ENCODE measurements at places on chromosomes 7 and 10.

- DNase-seq: peak; percentile 56
Measured at GRCh38 chr10:119209035-119209735, 1.8 kb downstream of the GRK5 start.

GRCh38 chr7:26006426-26006825, 145.6 kb upstream of the NFE2L3 start:
- DNase-seq: no peak

DNA sequence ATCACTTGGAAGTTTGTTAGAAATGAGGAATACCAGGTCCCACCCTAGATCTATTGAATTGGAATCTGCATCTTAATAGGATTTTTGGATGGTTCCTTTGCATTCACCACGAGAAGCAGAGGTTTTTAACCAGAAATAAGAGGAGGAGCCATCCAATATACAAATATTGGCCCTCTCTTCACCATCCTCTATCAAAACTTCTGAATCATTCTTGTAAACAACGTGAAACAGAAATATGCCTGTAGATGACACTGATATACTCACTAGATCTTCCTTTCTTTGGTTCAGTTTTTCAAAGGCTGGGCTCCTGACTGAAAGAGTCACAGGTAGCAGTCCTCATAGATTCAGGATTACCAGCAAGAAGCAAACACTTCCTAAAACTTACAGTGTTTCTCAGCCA, 39.5 kb downstream of the ZNF365 start:
- no peak for DNase-seq

DNA sequence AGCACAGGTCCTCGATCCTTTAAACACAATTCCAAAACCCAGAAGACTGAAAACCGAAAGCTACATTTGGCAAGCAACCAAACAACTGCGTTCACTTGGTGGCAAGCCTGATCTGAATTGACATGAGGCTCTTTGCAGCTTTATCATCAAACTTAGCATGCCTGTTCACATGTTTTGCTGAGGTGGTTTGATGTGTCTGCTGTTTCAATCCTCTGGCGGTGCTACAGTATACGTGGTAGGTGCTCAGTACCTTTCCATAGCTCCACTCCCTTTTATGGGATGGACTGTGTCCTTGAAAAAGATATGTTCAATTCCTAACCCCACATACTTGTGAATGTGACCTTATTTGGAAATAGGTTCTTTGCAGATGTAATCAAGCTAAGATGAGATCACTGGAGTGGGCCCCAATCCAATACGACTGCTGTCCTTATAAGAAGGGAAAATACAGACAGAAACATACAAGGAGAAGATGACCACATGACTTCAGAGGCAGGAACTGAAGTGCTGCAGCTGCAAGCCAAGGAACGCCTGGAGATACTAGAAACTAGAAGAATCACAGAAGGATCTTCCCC, 33.4 kb downstream of the CCDC6 start:
- no peak for DNase-seq

DNA sequence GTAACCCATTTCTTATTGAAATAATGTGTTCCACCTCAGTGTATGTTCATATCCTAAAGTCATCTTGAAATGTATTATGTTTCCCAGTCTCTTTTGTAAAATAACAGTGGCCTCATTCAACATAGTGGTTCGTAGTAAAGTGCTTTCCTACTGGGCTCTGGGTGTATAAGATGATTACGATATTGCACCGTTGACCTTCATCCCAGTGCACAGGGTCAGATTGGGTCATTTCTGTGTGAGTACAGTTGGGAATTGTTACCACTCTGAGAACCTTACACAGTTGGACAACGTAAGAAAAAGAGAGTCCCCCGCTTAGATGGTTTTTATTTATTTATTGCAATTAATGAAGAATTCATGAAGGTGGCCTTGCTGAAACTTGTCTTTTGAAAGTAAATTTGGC, 135.6 kb downstream of the CHN2 start:
- no peak for DNase-seq

DNA sequence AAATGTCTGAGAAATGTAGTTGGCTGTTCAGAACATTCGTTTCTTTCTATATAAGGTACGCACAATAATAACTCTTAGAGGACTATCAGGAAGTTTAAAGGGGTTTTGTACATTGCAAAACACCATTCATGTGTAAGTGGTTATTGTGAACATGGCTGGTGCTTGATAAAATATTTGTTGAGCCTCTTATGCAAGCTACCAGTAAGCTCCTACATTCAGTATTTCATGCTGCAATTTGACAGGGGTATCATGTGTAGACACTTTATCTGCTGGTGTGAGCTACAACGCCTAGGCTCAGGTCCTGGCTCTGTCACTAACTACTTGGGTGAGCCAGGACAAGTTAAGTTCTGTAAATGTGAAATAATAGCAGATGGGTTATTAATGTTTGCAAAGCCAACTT, 75.5 kb downstream of the MAP3K8 start:
- no peak for DNase-seq

DNA sequence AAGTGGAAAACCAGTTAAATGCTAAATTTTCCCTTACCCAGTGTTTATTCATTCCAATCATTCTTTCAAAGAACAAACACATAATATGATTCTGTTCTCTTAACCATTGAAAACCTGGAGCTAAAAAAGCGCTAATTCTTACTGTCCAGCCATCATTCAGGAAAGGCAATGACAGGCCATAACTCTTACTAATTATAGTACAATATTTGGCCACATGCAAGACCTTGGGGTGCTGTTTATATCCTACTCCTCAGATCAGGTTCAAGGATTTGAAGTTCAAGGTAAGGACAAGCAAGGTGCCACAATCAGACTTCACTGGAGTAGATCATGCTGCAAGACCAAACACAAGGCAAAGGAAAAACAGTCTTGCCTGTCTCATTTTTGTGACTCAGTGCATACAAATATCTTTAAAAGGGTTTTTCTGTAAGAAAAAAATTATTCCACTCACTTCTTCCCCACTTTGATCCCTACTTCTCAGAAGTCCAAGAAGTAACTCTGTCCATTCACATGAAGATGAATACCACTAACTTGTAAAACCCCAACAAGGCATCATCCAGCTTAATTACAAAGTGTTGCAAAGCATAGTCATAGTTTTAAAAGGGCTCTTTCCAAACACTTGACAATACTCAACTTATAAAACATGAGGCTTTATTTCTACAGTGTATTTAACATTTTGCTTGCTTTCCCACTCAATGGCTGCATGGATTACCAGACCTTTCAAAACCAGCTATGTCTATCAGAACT, 153.0 kb downstream of the DOCK4 start:
- no peak for DNase-seq

- peak; percentile 59 for DNase-seq
Measured at GRCh38 chr10:110460111-110460809, 37.4 kb upstream of the DUSP5 start.

DNA sequence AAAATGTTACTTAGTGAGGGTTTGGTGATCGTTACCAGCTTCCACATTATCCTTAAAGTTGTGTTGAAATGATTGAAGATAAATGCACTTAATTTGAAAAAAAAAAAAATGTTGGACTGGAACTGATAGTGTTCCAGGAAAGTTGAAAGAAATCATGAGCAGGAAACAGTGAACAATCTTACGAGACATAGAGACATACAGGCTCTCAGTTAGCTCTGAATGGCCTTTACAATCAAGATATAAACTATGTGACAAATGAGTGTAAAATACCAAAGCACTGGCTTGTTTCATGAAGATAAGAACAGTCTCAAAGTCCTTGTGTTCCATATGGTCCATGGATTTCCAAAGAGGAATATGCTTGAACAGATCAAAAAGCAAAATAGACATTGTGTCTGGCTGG, 430.1 kb upstream of the ETV1 start:
- DNase-seq: no peak

GRCh38 chr10:49187950-49188761, at the start of gene TMEM273:
Gene TMEM273 (minus strand): TSS chr10:49188391. CDS start chr10:49188336, 55 bp downstream.
- peak; percentile 77 for DNase-seq

DNA sequence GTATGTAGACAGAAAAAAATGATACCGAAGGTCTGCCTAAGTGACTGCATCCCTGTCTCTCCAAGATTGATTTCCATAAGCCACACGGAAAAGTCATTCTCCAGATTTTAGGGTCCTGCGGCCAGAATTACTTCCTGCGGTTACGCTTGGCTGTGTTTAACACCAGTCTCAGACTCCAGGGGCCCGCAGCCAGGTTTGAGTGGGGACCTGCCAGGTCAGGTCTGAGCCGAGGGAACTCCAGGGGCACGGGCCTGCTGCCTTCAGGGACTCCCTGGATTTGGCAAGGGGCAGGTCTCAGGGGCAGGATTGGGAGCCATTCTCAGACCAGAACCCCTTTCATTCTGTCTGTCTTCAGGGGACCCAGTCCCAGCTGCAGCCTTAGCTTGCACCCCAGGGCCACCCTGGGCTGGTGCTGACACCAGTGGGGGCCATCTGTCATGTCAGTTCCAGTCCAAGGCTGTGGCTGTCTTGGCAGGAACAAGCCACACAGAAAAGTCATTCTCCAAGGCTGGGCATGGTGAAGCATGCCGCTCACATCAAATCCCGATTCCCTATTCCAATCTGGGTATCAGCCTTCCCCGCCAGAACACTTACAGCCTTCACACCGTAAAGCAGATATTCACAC, 39.0 kb downstream of the TMEM120A start:
- DNase-seq: no peak

- no peak for DNase-seq
Measured at GRCh38 chr7:134654104-134654775, 7.6 kb downstream of the BPGM start.

GRCh38 chr7:82760074-82760473, 316.5 kb upstream of the CACNA2D1 start:
- DNase-seq: no peak

GRCh38 chr10:68154211-68154497, 44.9 kb downstream of the MYPN start:
- no peak for DNase-seq

DNA sequence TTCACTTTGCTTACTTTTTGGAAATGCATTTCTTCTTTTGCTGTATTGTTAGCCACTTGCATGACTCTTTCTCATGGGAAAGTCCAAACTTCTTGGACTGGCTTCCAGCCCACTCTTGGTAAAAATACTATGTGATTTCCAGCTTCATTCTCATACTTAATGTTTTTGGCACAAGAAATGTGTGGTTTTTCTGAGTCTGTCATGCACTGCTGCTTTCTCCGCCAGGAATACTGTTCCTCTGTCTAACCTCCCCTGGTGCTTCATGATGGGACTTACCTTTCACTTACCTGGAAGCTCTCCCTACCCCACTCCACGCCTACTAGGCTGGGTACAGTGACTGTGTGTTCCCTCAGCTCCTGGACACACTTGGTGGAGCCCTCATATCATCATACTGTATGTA, 18.7 kb downstream of the MGAM2 start:
- DNase-seq: no peak

- DNase-seq: no peak
Measured at GRCh38 chr7:90933984-90934383, 330.2 kb upstream of the FZD1 start.

- DNase-seq: no peak
Measured at GRCh38 chr7:101740981-101741725, 76.3 kb upstream of the CUX1 start.

- no peak for DNase-seq
Measured at GRCh38 chr10:3402187-3402751, 229.7 kb upstream of the PITRM1 start.
